Calu3 (cell line): ENCODE measurements at places on chromosomes 1 and 21.
A peak's percentile ranks its signal among the peaks of the same experiment; 100 is the strongest.

- DNase-seq: no peak
Observed at GRCh38 chr1:232908831-232909230, 41.6 kb upstream of the NTPCR start.

DNA sequence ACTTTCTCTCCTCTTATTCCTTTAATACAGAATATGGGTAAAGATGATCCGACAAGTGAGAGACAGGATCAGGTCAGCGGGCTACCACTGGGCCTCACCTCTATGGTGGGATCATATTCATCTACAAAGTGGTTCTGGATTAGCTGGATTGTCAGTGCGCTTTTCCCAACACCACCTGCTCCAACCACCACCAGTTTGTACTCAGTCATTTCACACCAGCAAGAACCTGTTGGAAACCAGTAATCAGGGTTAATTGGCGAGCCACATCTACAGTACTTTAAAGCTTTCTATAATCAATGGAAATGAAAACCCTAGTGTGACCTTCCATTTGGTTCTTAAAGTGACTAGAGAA, 643 bp downstream of the NRAS start:
- DNase-seq: no peak

- DNase-seq: no peak
Observed at GRCh38 chr1:228455715-228456114, 31.5 kb upstream of the RNF187 start.

GRCh38 chr21:14542638-14543037, 3.5 kb downstream of the SAMSN1 start:
- DNase-seq: no peak

DNA sequence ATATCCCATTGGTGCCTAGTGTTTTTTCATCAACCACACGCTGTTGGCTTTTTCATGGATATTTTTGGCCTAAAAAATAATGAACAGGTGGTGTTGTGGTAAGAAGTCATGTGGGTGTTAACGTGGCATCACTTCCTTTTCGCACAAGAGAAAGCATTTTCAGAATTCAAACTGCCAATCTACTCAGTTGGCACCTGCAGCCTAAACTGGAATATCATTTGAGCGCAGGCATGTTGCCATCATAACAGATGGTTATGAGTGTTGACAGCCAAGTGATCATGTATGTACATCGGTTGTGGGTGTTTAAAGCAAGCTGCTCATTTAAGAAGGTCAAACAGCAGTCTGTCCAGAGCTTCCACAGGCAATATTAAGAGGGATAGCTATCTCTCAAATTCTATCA, 1963.0 kb downstream of the NCAM2 start:
- no peak for DNase-seq

- no peak for DNase-seq
Observed at GRCh38 chr1:244089561-244089960, 38.5 kb downstream of the ZBTB18 start.

DNA sequence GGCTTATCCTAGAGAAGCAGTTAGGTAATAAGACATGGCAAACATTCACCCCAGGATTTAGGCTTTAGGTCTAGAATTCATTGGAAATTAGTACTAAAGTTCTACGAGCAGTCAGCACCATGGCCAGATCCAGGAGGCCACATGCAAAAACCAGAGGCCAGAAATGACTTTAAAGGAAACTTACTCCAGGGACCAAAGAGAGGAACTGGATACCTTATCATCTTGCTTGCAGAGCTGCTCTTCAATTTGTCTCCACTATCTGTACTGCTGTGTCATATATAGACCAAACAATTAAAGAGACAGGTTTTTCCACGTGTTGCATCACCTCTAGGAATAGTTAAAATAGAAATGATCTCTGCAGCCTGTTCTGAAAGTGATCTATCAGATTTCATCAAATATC, 127.8 kb downstream of the LMX1A start:
- no peak for DNase-seq

GRCh38 chr1:53385276-53386225, 57.7 kb upstream of the LRP8 start:
- DNase-seq: no peak

- no peak for DNase-seq
Observed at GRCh38 chr1:100130552-100131077, 2.1 kb downstream of the SASS6 start.

DNA sequence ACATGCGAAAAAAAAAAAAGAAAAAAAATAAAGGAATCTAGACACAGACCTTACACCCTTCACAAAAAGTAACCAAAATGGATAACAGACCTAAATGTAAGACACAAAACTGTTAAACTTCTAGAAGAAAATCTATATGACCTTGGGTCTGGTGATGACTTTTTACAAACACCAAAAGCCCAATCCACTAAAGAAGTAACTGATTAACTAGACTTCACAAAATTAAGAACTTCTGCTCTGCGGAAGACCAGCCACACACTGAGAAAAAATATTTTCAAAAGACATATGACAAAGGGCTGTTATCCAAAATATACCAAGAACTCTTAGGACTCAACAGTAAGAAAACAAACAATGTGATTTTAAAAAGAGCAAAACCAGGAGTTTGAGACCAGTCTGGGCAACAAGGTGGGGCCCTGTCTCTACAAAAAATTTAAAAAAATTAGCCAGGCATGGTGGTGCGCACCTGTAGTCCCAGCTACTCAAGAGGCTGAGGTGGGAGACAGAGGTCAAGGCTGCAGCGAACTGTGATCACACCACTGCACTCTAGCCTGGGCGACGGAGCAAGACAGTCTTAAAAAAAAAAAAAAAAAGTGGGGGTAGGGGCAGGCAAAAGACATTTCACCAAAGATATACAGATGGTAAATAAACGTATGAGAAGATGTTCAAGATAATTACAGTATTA, 9.8 kb downstream of the PARP1 start:
- no peak for DNase-seq

DNA sequence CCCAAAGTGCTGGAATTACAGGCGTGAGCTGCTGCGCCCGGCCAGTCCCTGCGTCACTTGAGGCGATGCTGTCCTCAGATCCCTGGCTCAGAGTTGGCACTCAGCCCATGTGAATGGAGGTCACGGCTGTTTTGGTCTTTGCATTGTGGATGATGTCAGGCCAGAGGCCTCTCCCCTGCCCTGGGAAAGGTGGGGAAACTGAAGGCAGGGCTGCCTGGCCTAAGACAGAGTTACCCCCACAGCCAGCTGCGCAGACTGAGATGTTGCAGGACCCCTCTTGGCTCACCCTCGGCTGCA, 821 bp downstream of the MASP2 start:
- no peak for DNase-seq

DNA sequence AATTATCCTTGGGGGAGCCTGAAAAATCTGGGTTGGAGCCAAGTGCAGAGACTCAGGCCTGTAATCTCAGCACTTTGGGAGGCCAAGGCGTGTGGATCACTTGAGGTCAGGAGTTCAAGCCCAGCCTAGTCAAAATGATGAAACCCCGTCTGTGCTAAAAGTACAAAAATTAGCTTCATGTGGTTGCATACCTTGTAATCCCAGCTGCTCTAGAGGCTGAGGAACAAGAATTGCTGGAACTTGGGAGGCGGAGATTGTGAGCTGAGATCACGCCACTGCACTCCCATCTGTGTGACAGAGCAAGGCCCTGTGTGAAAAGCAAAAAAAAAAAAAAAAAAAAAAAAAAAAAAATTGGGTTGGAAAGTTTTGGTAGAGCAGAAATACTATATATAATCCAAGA, 1563.6 kb upstream of the PRMT6 start:
- no peak for DNase-seq

GRCh38 chr1:150464422-150464826, 22.8 kb upstream of the TARS2 start:
- peak; percentile 77 for DNase-seq

DNA sequence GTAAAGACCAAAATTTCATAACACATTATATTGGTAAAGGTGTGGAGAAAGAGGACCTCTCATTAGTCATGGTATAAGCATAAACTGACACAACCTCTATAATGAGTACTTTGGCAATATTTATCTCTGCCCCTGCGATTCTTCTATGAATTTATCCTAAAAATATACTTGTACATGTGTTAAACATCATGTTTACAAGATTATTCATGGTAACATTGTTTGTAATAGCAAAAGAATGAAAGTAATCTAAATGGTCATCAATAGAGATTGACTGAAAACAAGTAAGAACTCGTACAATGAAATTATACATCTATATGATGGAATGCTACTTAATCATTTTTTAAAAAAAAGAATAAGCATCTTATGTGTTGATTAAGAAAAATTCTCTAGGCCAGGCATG, 96.4 kb downstream of the KIAA0319L start:
- no peak for DNase-seq

DNA sequence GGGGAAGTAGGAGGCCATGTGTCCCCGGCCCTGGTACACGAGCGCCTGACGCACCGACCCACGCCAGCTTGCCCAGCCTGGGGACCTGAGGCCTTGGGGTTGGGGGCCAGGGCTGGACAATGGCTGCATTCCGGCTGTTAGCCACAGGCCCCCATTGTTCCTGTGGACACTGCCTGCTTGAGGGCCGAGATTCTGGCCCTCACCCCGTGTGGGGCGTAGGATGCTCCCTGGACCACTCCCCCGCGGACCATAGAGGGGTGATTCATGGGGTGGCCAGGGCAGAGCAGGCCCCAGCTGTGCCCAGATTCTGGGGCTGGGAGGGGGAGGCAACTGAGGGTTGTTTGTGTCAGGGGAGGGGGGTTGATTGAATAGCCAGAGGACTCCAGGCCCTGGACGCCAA, 11.7 kb downstream of the POU3F1 start:
- no peak for DNase-seq

GRCh38 chr21:45282283-45283034, 5.2 kb downstream of the POFUT2 start:
- DNase-seq: no peak

GRCh38 chr1:16250524-16251251, 13.7 kb upstream of the CPLANE2 start:
- no peak for DNase-seq

DNA sequence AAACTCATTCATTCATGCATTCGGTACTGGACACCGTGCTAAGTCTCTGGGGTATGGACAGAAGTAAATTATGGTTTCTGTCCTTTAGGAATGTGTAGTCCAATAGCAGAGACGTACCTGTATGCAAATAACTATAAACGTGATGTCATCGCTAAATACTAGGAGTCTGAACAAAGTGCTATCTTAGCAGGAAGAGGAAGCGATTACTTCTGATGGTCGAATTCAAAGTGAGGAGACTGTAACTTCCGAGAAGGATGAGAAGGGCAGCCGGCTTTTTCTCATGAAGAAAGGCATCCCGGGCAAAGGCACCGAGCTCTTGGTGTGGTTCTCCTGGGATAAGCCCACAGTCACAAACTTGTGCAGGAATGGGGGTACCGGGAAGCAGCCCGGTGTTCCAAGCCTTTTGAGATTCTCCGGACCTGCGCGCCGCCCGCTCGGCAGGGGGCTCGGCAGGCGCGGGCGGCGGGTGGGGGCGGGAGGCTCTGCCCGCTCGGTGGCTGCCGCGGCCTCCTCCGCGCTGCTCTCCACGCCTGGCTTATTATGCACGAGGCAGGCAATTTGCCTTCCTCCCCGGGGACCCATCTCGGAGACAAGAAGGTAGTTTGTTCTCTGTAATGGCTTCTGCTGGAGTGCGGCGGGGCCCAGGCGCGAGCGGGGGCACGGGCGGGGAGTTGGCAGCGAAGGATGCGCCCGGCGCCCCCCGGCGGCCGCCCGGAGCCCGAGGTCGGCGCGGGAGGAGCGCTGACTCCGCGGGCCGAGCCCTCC, 67.5 kb upstream of the CD1D start:
- peak; percentile 75 for DNase-seq

- no peak for DNase-seq
Observed at GRCh38 chr1:11831945-11832725, 15.4 kb downstream of the NPPA start.

GRCh38 chr1:84693005-84693404, 2.7 kb upstream of the SSX2IP start:
- DNase-seq: no peak
